SK-MEL-5 (cell line): ENCODE measurements at places on chromosomes 7 and 10. TPM values are rescaled to one million over a fixed set of nuclear protein-coding genes. Genes with fewer than 3 reads are reported as not detected.

GRCh38 chr7:44587843-44588711 lies 6.0 kb upstream of the TMED4 start:
- DNase-seq: peak; percentile 81

DNA sequence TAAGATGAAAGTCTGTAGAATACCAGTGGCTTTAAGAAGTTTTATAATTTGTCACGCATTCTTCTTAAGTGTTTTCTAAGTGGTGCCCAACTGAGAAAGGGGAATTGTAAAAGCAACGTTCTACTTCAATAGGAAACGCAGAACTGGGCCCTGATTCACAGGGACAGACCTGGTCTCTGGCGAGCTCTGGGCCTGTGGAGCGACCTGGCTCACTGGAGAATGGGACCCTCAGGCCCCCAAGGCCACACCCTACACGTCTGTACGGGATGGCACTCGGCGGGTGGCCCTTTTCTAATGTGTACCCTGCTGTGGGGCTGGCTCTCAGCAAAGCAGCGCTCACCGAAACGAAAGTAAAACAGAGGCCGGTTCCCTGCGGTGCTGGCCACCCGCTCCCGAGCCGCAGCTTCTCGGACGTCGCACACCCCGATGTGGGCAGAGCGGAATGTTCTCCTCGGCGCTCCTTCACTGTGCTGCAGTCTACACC lies 205.0 kb downstream of the DIP2C start:
- peak; percentile 27 for DNase-seq

GRCh38 chr10:21487416-21488180 lies 37.9 kb downstream of the SKIDA1 start:
- no peak for DNase-seq

DRGX gene
- not detected in 2 replicates for total RNA-seq

HOXA7 gene
- total RNA-seq: 0.45 TPM in 1 of 2 replicates, not detected in the other

HTRA1 gene
- total RNA-seq: 113 and 119 TPM in 2 replicates

DNA sequence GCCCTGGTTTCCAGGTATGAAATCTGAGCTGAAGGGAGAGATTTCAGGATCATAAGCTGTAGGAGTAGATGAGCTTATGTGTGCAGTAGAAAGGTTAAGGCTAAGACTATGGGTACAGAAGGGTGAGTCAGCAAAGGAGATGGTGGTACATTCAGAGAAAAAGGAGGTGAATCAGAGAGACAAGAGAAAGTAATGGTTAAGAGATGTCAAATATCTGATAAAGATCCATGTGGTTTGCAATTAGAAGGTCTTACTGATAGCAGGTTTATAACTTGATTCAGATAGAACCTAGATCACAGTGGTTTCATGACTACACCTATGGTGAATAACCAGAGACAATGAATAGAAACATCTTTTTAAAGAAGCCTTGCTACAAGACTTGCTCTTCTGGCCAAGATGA lies 4.5 kb upstream of the NPY start:
- no peak for DNase-seq
